ENCODE measurements at places on chromosomes 4 and X. TPM values are rescaled to one million over a fixed set of nuclear protein-coding genes. Genes with fewer than 3 reads are reported as not detected.

DNA sequence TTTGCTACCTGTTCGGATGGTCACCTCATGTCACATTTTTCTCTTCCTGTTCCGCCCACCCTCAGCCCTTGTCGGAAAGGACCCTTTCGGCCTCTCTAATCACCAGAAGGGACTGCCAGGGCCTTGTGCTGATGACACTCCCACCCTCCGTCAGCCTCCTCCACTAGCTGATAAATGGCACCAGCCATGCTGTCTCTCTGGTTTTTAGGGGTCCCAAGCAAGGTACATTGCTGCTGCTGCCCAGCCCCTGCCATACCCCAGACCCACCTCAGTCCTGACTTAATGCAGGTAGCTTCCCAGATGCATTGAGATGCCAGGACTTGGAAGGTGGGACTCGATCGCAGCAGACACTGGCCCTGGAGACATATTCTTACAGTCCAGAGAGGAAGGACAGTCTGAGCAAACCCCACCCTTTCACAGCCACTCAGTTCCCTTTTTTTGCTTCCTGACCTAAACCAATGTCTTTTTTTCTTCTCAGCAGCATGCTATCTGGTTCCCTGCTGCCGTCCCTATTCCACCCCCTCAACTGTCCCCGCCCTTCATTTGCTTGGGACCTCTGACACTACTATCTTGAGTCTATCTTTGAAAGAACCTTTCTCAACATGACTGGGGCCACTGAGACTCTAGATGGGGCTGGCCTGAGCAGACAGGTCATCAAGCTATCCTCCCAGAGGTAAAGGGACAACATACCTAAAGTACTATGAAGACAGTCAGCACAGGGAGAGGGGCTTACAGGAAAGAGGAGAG is at the start of gene BTK:
Gene BTK, minus strand, starts transcription at position 397 of the 747 bp plus-strand sequence. CDS start 10,907 bp downstream, outside the sequence.
- no peak for DNase-seq

Gene TRIM75
- not detected for total RNA-seq

GRCh38 chr4:140612357-140612756 is 43.6 kb upstream of the UCP1 start:
- no peak for DNase-seq

GRCh38 chr4:853416-853781 is 27.5 kb upstream of the CPLX1 start:
- no peak for DNase-seq

DNA sequence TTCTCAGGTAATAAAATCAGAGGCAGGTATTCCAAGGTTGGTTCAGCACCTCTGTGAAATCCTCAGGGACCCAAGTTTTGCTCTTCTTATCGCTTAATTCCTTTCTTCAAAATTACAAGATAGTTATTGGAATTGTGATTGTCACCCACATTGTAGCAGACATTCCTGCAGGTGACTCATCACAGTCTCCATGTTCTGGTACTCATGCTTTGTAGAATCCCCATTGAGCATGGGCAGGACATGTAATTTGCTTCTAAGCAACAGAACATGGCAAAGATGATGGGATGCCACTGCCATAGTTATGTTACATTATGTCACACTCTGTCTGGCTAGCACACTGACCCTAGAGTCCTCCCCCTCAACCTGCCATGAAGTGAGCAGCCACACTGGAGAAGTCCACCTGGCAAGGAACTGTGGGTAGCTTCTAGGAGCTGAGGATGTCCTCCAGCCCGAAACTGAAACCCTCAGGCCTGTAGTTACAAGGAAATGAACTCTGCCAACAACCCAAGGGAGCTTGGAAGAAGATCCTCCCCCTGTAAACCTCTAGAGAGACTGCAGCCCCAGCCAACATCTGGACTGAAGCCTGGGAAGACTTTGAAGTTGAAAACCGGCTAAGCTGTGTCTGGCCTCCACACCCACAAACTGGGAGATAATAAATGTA is 58.3 kb upstream of the GUCY1A1 start:
- no peak for DNase-seq

Gene ATP1B4
- not detected for total RNA-seq

GRCh38 chrX:71103110-71103983 is 3.2 kb downstream of the CXorf65 start:
- DNase-seq = no peak

Data from Panc1 (cell line).